ENCODE measurements at places on chromosomes 16 and 17. TPM values are rescaled to one million over a fixed set of nuclear protein-coding genes. Genes with fewer than 3 reads are reported as not detected.

KRTAP2-2 gene
- total RNA-seq = not detected

ACSM5 gene
- total RNA-seq = not detected

CDH3 gene
- not detected for total RNA-seq

PRR35 gene
- not detected for total RNA-seq

TRPV2 gene
- total RNA-seq = 51.5 TPM

TNP2 gene
- not detected for total RNA-seq

CHRNE gene
- 2.5 TPM for total RNA-seq

CD300LB gene
- not detected for total RNA-seq

KCNH6 gene
- total RNA-seq = not detected

OR4D1 gene
- not detected for total RNA-seq

MYL4 gene
- 2.6 TPM for total RNA-seq

LRRC59 gene
- 212 TPM for total RNA-seq

YBX2 gene
- total RNA-seq = not detected

ITGAL gene
- 0.05 TPM for total RNA-seq

TLCD3B gene
- total RNA-seq = 0.34 TPM

TRIM72 gene
- total RNA-seq = not detected

DNASE1 gene
- total RNA-seq = 6.9 TPM

FNDC8 gene
- total RNA-seq = not detected

C16orf82 gene
- not detected for total RNA-seq

ARL17A gene
- 2.7 TPM for total RNA-seq

NUPR1 gene
- total RNA-seq = 12.5 TPM

CD300LG gene
- not detected for total RNA-seq

OR3A3 gene
- not detected for total RNA-seq

ZPBP2 gene
- not detected for total RNA-seq

AATK gene
- total RNA-seq = 2.3 TPM

SPIRE2 gene
- 2.4 TPM for total RNA-seq

KRT14 gene
- total RNA-seq = not detected

NPIPA1 gene
- total RNA-seq = 5.9 TPM

CACNA1H gene
- total RNA-seq = not detected

CA4 gene
- total RNA-seq = not detected

C16orf46 gene
- total RNA-seq = 2.0 TPM

CTRL gene
- 0.84 TPM for total RNA-seq

DHODH gene
- total RNA-seq = 8.2 TPM

DLX4 gene
- not detected for total RNA-seq

TEX19 gene
- not detected for total RNA-seq

YPEL2 gene
- 31.4 TPM for total RNA-seq
